ENCODE measurements at places on chromosomes 6 and 20.
A peak's percentile ranks its signal among the peaks of the same experiment; 100 is the strongest.

DNA sequence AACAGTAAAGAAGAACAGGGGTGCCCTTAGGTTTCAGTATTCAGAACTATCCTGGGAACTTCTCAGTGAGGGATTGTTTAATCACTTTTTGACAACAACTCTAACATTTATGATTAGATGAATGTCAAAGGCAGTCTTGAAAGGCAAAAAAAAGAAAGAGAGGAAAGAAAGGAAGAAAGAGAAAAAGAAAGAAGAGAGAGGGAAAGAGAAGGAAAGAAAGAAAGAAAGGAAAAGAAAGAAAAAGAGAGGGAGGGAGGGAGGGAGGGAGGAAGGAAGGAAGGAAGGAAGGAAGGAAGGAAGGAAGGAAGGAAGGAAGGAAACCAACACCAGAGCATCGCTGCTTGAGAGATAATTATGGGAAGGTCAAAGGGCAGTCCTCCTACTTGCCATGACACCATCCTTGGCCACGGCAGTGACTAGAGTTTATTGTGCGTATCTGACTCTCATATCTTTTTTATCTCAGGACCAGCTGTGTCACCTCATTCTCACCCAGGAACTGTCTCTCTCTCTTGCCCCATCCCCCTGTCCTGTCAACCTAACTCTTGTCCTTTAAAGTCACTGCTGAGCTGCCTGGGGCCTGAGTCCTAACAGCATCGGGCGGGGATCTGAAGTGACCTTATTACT, 96.8 kb upstream of the ATXN1 start:
- no peak for DNase-seq

DNA sequence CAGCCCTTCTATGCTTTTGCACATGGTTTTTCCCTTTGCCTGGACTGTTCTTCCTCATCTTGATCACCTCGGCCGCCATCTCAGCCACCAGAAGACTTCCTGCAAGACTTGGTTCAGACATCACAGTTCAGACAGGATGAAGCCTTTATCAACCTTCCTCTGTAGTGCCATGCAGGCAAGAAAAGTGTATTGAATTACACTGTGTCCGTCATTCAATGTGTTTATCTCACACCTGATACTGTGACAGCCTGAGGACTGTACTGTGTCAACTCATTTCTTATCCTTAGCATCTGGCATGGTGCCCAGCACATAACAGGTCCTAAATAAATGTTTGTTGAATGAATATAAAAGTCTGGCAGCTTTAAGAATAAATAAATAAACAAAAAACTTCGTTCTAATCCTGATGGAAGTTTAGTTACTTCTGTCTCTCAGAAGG, 133.3 kb upstream of the MAN1A1 start:
- no peak for DNase-seq

GRCh38 chr6:161107779-161108730, 116.5 kb downstream of the MAP3K4 start:
- DNase-seq, result no peak

- DNase-seq, result no peak
These were observed 133.8 kb downstream of the ARID1B start for GRCh38 chr6:156910938-156911337.

DNA sequence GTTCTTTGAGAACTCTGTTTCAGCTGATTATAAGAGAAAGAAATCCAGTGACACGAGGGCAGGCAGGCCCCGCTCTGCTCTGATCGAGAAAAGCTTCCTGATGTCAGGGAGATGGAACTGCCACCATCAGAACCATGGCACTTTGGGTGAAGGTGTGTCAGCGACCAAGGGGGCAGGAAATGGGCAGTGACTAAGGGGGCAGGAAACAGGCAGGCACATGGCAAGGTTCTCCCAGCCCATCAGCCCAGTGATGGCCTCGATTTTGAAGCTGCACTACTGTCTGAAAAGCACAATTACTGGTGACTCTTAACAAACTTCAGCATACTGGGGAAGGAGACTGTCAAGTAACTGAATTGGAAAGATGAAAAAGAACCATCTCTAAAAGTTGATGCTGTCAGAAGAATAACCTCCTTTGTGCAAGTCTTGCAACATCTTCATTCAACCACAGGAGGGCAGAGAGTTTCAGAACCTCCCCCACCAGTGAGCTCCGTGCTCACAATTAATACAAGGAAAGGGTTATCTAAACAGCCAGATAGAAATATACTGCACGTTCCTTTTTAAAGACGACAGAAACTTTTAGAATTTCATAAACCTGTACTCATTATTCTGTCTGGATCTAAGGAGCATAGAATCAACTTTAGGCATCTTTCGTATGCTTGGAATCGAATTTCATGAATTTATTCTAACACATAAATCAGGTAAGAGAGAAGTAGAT, 39.1 kb downstream of the TMX4 start:
- peak; percentile 20 for DNase-seq

GRCh38 chr6:72857791-72858585, 236.1 kb downstream of the KCNQ5 start:
- peak; percentile 24 for DNase-seq
